Activated CD8-positive, alpha-beta T cell treated with anti-CD3 and anti-CD28 coated beads for 36 hours (primary cell): ENCODE measurements at places on chromosomes 16 and 17.

- H3K27ac ChIP-seq = no peak overlapping the region
- no peaks in the 10 kb centered on the region for H3K27me3 ChIP-seq
- no peak for DNase-seq
- H3K4me1 ChIP-seq = no peaks in the 10 kb centered on the region
Measured at GRCh38 chr17:69187294-69187693, 41.3 kb downstream of the ABCA10 start.

GRCh38 chr16:7074715-7075114 is 257.9 kb upstream of the RBFOX1 start:
- no peak overlapping the region for H3K4me3 ChIP-seq
- no peak overlapping the region for H3K27ac ChIP-seq
- H3K27me3 ChIP-seq = no peaks in the 10 kb centered on the region
- H3K36me3 ChIP-seq = no peaks in the 10 kb centered on the region

DNA sequence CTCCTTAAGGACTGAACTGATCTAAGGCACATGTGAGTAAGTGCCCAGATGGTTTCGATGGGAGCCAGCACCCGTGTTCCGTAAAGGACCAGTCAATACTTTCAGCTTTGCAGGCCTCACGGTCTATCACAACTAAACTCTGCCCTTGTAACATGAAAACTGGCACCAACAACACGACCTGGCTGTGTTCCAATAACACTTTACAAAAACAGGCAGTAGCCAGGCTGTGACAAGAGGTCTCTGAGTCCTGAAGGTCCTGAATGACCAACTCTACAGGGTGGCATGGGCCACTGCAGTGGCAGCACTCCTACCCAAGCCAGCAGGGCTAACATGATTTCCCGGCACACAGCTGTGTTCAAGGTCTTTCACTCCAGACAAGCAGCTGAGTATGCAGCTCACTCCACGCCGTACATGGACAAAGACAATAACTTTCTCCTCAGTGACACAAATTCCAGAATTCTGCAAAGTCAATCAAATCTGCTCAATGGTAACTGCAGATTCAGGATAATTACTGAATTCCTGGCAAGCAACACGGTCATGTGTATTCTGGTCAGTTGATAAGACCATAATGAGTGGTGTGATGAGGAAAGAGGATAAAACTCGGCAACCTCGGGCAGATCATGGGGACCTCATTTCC is 15.3 kb downstream of the NPLOC4 start:
- no peak overlapping the region for H3K4me3 ChIP-seq
- H3K27ac ChIP-seq = no peak overlapping the region
- no peak for DNase-seq
- H3K36me3 ChIP-seq = peaks cover 55% of the 10 kb centered on the region
- H3K4me1 ChIP-seq = peaks cover 13% of the 10 kb centered on the region
- no peaks in the 10 kb centered on the region for H3K27me3 ChIP-seq

- H3K4me1 ChIP-seq = no peaks in the 10 kb centered on the region
- no peak overlapping the region for H3K4me3 ChIP-seq
- H3K36me3 ChIP-seq = no peaks in the 10 kb centered on the region
- H3K27ac ChIP-seq = no peak overlapping the region
- peaks cover 3% of the 10 kb centered on the region for H3K27me3 ChIP-seq
Measured at GRCh38 chr17:73112246-73112645, 19.8 kb upstream of the SLC39A11 start.

DNA sequence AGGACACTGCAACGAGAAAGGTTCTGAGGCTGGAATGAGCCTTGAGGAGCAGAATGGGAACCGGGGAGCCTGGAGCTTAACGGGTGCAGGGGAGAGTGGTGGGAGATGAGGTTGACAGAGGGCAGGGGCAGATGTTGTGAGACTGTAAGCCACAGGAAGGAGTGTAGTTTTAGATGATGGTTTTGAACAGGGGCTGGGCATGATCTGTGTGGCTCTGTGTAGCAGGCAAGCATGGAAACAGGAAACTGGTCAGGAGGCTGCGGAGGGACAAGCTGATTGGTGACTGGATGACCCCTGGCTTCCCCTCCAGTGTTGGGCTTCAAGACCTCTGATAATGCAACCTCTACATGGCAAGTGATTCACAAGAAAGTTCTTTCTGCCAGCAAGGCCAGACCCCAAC is 1.4 kb upstream of the CNGB1 start:
- no peaks in the 10 kb centered on the region for H3K4me1 ChIP-seq
- H3K27ac ChIP-seq = no peak overlapping the region
- no peaks in the 10 kb centered on the region for H3K36me3 ChIP-seq
- H3K4me3 ChIP-seq = no peak overlapping the region
- DNase-seq = no peak

DNA sequence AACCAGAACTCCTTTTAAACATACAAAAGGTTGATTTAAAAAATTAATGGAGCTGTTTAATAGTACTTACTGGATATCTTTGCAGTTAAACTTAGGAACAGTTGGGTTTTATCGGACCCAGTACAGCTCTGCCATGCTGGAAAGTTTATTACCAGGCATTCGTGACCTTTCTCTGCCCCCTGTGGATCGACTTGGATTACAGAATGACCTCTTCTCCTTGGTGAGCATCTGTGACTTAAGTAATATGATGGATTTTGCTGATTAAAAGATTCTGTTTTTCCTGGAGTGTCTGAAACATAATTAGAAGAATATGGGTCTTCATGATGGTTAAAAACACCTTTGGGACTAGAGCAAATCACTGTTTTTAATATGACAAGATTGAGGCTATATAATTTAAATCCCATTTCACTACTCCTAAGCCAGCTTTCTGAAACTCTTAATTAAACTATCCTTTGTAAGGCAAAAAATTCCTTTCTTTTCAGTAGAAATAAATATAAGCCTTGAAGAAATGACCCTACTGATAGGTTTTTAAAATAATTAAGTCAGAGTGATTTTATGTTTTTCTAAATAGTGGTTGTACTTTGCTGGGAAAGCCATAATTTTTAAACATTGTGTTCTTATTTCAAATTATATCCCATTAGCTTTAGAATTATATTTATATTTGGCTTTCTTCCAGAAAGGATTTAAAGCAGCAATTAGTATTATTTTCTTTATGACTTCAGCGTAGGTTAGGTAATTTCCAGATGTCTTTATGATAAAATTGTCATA is 45.7 kb upstream of the KPNB1 start:
- no peak overlapping the region for H3K4me3 ChIP-seq
- H3K36me3 ChIP-seq = peaks cover 34% of the 10 kb centered on the region
- peaks cover 3% of the 10 kb centered on the region for H3K4me1 ChIP-seq
- no peak overlapping the region for H3K27ac ChIP-seq

- peak overlapping the region; percentile 64 for H3K4me3 ChIP-seq
- peaks cover 56% of the 10 kb centered on the region for H3K4me1 ChIP-seq
- peak; percentile 77 for DNase-seq
- peak overlapping the region; percentile 98 for H3K27ac ChIP-seq
Measured at GRCh38 chr16:50335196-50335958, 33.4 kb downstream of the BRD7 start.

DNA sequence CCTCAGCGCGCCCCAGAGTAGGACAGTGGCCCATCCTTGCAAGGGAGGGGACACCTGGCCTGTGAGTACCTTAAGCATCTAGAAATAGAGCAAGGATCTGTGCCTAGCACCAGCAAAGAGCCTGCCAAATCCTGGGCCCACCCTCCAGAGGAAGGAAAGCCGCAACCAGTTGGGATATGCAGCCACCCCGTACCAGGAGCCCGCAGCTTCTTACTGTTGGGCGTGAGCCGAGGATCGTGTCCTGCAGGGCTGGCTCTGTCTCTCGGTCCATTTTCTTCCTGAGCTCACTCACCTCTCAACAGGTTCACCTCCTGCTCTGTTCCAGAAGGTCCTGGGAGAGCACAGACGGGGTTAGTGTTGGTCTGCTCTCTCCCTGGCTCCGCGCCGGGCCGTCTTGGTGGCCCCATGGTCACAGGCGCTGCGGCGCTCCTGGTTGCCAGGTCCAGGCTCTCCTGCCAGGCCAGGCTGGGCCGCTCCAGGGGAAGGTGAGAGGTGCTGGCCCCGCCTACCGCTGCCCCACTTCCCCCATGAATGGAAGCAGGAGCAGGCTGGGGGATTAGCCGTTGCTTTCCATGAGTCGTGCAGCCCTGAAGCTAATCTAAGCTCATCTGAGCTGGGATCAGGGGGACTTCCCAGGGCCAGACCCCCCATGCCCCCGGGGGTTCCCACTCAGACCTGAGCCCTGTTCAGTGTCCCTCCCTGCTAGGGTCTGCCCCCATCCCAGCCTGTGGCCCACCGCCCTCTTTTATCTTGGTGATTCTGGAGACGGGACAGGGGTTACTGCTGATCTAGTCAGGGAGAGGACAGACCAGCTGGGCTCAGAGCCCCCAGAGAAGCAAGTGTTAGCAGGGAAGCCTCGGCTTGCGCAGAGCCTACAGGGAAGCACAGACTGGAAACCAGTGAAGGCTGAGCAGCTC is 12.7 kb downstream of the ENDOV start:
- H3K27me3 ChIP-seq = no peaks in the 10 kb centered on the region
- no peak for DNase-seq
- H3K27ac ChIP-seq = no peak overlapping the region
- H3K4me3 ChIP-seq = no peak overlapping the region
- H3K36me3 ChIP-seq = no peaks in the 10 kb centered on the region
- peaks cover 11% of the 10 kb centered on the region for H3K4me1 ChIP-seq

GRCh38 chr17:4420692-4421131 is 13.0 kb upstream of the SPNS3 start:
- no peaks in the 10 kb centered on the region for H3K27me3 ChIP-seq
- no peaks in the 10 kb centered on the region for H3K36me3 ChIP-seq
- no peak overlapping the region for H3K27ac ChIP-seq

- peaks cover 6% of the 10 kb centered on the region for H3K36me3 ChIP-seq
- H3K27me3 ChIP-seq = no peaks in the 10 kb centered on the region
- peak overlapping the region; percentile 76 for H3K27ac ChIP-seq
- H3K4me3 ChIP-seq = peak overlapping the region; percentile 77
- peaks cover 3% of the 10 kb centered on the region for H3K4me1 ChIP-seq
Measured at GRCh38 chr17:82228278-82228841, 482 bp upstream of the SLC16A3 start.

GRCh38 chr17:19378416-19379360 is at the start of gene MAPK7:
Gene MAPK7 (plus strand): TSS chr17:19378498. CDS start chr17:19378901, 403 bp downstream.
- peak within 1 kb of the TSS; percentile 95 for H3K27ac ChIP-seq
- H3K27me3 ChIP-seq = no peaks in the 10 kb centered on the region
- H3K4me1 ChIP-seq = peaks cover 17% of the 10 kb centered on the region
- no peak for DNase-seq
- H3K4me3 ChIP-seq = peak within 1 kb of the TSS; percentile 98

GRCh38 chr16:56980792-56981724 is 8.3 kb upstream of the NLRC5 start:
- H3K4me3 ChIP-seq = no peak overlapping the region
- peaks cover 78% of the 10 kb centered on the region for H3K4me1 ChIP-seq
- no peak for DNase-seq
- no peaks in the 10 kb centered on the region for H3K27me3 ChIP-seq

DNA sequence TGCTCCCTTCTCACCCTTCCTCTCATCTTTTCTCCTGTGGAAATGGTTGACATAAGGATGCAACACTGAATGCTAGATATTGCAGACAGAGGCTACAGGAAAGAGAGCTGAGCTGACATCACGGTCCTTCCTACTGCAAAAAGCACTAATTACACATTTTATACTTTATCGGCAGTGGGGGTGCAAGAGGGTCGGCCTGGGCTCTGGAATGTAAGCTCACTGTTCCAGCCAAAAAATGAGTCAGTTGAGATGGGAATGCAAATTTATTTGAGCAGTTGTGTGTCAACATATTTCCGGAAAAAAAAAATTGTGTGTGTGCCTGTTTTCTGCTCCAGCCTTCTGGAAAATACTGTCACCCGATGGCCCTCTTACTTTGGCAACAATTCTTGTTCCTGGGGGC is 14.1 kb upstream of the MRTFB start:
- H3K27ac ChIP-seq = no peak overlapping the region
- no peak overlapping the region for H3K4me3 ChIP-seq
- H3K27me3 ChIP-seq = peaks cover 11% of the 10 kb centered on the region
- DNase-seq = no peak
- H3K36me3 ChIP-seq = no peaks in the 10 kb centered on the region

- H3K36me3 ChIP-seq = no peaks in the 10 kb centered on the region
- no peak for DNase-seq
Measured at GRCh38 chr17:48627118-48627597, 1.0 kb upstream of the HOXB9 start.

DNA sequence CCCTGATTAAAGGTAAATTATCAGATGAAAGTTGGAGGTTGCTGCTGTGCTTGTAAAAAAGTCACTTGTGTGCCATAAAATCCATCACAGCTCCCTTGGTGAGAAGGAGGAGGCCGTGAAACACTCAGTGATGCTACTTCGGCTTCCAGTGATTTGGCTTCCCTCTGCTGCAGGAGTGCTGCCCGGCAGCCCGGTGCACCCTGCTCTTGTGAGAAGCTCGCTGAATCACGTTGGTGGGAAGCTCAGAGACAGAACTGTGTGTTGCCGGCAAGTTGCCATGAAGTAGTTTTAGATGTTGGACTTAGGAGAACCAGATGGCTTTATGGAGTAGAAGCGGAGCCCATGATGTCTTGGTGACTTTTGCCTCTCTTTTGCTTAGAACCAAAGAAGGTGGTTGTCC is 33.3 kb downstream of the MSI2 start:
- peaks cover 9% of the 10 kb centered on the region for H3K36me3 ChIP-seq
- H3K4me1 ChIP-seq = peaks cover 39% of the 10 kb centered on the region
- no peaks in the 10 kb centered on the region for H3K27me3 ChIP-seq
- H3K4me3 ChIP-seq = no peak overlapping the region

DNA sequence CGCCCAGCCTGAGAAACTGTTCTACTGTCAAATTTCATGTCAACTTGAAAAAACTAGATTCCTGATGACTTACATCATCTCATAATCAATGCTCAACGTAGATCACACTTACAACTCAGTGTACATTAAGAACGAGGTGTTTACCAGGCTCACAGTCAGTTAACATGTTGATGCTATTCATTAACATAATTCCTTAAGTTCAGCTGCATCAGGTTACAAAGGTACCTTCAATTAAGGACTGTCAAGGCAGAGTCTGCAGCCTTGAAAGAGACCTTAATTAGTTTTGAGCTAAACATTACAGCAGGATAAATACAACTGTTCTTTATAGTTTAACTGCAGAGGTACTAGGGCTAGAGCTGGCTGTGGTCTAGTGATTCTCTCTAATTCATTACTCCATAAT is 1.9 kb downstream of the GNA13 start:
- peak overlapping the region; percentile 94 for H3K4me3 ChIP-seq
- H3K27me3 ChIP-seq = no peaks in the 10 kb centered on the region
- no peak for DNase-seq
- H3K4me1 ChIP-seq = peaks cover 45% of the 10 kb centered on the region
- H3K36me3 ChIP-seq = peaks cover 61% of the 10 kb centered on the region

DNA sequence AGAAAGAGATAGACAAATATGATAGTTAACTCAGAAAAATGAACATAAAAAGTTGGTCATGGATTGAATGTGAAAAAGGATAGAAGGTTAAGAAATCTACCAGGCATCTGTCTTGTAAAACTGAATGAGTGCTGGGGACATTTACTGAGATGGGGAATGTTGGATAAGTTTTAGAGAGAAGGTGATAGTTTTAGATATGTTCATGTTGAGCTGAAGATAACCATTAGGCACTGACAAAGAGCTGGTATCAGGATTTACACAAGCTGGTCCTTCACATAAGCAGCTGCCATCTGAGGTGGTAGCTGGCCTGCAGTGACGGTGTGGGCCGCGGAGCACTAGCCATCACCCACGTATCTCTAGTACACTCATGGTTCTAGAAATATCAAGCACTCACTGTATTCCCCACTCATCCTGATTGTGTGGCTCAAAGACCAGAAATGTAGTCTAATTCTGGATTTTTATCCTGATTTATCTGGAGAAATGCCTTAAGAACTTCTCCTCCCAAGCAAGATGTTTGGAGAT is 194.4 kb upstream of the KCNJ16 start:
- DNase-seq = no peak
- no peaks in the 10 kb centered on the region for H3K27me3 ChIP-seq
- H3K36me3 ChIP-seq = no peaks in the 10 kb centered on the region
- H3K4me3 ChIP-seq = no peak overlapping the region
- H3K4me1 ChIP-seq = no peaks in the 10 kb centered on the region
